ENCODE measurements at places on chromosomes 7 and 10.
A peak's percentile ranks its signal among the peaks of the same experiment; 100 is the strongest.

- DNase-seq: no peak
These were observed at the start of gene KIAA1217 for GRCh38 chr10:24208661-24209431. Gene KIAA1217, plus strand, starts transcription at chr10:24209138. Its CDS starts 56 bp downstream, at chr10:24209194.

DNA sequence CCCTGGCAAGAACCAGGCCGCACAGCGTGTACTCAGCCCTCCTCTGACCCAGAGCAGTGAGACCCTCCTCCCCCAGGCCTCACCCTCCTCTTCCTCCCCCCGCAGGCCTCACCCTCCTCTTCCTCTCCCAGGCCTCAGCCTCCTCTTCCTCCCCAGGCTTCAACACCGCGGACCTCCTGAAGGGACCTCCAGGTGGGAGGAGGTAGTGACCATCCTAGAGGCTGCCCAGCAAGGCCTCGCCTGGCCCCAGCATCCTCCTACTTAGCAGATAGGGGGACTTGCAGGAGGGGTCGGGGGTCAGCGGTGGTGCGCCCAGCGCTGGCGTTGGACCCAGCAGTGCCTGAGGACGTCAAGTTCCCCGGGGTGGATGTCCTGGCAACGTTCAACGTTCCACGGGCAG lies 270.8 kb downstream of the ELFN1 start:
- DNase-seq: no peak

DNA sequence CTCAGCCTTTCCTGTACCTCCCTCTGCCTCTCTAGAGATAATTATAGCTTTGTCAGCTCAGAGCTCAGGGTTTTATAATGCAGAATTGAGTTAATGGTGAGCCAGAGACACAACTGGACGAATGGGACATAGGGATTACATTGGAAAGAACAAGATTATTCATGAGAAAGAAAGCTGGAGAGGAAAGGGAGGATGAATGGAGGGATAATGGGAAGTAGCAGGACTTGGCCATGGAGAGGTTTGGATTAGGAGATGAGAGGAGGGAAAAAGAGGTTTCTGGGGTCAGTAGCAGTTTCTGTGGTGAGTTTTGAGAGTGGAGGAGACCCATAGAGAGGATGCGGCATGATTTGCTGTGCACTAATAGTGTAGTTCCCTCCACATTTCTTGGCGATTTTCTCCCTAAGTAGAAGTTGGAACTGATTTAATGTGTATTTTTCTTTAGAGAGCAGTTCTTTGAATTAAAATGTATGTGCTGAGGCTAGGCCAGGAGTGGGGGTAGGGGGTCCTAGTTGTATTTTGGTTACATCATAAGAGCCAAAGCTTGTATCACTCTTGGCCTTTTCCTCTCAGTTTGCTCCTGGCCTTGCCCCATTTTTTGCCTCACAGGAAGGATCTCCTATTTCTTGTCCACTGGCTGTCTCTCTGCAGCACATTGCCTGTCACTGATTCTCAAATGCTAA lies 107.4 kb downstream of the MKX start:
- DNase-seq: no peak

- no peak for DNase-seq
These were observed 92.6 kb upstream of the KIF5B start for GRCh38 chr10:32148864-32149251.

DNA sequence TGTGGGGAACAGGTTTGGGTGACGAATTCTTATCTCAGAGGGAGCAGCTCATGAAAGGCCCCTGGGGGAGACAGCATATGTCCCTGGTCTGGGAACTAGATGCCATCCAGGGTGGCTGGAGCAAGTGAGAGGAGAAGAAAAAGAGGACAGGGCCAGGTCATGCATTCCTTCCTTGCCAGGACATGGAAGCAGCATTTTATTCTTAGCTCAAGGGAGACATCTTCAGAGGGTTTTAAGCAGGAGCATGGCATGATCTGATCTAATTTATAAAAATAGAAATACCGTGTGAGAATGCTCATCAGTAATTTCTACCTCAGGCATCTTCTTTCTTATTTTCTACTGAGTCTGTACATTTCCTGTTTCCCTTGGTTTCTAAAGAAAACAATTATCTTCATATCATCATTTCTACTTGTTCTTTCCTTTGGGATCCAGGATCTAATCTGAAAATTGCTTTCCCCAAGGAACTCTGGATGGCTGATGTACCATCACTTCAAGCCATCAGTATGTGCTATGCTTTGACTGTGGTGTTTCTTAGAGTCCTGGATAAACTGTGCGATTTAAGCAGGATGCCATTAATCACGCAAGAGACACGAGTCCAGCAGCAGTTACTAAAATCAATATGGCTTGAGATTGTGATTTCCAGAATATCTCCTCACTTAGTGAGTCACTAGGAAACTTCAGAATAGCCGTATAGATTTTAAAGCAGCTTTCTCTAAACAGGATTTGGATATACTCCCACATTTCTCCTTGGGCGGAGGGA lies 386.2 kb downstream of the GALNT17 start:
- no peak for DNase-seq

DNA sequence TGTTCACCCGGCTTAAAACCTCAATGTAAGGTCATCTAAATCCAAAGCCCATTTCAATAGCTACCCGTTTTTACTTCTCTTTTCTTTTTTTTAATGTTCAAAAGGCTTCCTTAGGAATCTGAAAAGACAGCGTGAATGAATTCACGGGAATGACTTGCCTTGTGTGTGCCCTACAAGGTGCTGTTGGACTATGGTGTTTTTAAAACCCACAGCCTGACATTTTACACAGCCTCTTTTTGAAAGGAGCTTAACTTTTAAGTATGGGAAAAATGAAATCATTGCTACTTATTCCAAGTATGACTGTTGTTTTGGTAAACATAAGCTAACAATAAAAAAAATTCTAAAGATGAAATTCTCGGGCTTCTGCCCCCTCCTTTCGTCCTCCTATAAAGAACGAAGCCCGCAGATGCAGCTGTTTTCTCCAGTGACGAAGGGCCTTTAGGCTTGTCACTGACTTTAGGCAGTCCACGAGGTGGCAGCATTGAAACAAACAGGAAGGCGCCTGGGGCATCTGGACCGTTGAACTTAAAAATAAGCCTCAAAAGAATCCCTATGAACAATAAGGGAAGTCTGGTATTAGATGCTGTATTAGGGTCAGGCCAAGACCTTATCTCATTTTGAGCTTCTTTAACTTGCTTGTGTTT lies 141.3 kb downstream of the NRP1 start:
- DNase-seq: peak; percentile 12

DNA sequence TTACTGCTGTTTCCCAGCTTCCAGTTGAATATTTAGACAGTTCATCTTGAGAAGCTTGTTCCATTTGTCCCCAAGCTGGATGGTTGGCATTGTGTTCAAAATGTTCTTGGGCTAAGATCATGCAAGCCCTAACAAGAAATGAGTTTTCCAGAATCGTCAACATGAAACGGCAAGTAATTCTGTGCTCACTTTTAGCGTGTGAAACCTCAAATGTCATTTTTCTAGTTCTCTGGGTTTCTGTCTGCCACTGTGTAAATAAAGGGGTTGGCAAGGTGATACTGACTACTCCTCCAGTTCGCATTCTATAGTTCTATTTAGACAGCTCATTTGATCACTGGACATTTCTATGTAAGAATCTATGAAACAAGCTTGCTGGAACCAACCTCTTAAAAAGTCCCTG lies 194.0 kb downstream of the AHR start:
- DNase-seq: no peak

- no peak for DNase-seq
These were observed 496.7 kb downstream of the TYW1 start for GRCh38 chr7:67493366-67493765.

GRCh38 chr10:75137533-75138438 lies 26.3 kb downstream of the SAMD8 start:
- no peak for DNase-seq

DNA sequence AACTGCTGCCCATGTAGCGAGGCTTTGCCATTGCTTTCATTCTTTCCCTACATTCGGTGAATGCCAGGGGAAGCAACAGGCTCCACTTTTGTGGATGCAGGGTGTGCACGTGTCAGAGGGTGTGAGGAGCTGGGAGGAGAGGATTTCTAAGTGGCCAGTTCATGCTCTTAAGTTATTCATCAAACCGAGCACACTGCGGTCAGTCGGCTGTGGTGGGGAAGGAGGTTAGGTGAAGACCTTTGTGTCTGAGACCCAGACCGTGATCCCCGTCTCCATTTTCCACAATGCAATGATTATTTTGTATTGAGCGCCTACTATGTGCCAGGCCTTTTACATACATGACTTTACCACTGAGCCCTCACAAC lies 438.6 kb upstream of the GALNT17 start:
- no peak for DNase-seq

DNA sequence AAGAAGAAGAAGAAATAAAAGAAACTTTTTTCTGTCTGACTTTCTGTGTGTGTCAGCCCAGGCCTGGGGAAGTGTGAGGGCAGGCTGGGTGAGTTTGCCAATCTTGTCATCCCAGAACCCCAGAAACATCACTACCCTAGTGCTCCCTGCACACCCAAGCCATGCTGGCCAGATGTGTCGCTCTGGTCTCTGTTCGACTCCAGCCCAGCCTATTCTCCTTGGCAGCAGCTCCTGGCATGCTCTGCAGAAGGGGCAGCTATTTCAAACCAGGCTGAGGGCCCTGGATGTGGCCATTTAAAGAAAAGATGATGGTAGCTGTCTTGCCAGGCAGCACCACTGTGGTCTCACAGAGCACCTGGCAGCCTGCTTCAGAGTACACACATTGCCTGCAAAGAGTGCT lies 334.1 kb downstream of the RPS24 start:
- no peak for DNase-seq

DNA sequence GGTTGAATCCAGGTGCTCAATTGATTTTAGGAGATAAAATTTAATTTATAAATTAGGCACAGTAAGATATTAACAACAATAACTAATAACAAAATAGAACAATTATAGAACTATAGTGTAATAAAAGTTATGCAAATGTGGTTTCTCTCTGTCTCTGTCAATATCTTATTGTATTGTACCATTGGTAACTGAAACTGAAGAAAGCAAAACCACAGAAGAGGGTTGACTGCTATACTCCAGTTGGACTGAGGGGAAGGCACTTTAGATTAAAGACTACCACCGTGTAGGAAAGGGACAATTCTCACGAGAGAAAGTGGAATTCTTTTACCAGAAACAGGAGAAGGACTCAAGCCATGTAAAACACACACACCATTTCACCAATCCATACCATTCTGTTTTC lies 967.1 kb downstream of the PCDH15 start:
- no peak for DNase-seq

DNA sequence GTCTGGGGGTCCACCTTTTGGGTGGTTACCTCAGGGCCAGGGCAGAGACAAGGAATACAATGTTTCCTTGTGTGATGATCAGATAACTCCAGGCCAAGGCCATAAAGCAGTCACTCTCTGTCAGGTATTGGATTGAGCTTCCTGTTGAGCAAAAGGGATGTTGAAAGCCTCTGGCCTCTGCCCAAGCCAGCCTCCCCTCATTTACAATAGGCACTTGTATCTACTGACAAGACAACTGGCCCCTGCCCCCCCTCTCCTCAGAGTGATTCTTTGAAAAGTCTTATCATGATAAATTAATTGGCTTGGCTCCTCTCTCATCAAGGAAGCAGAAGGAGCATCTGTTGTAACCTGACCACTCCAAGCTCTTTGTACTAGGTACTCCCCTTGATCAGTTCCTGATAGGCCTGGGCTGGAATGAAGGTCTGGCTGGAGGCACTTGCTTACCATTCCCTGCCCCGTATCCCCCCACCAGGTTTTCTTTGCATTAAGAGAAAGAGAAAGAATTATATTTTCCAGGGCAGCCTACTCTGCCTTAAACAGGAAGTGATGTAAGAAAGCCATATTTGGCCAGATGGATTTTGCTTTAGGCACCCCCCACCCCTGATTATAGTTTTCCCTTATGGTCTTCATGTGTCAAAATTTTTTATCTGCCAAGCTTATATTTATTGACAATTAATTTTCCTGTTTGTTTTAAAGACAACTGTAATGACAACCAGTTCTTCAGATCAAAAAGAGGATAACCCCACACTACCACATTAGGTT lies 42.1 kb upstream of the HPS1 start:
- no peak for DNase-seq

GRCh38 chr10:125025341-125025740 lies 83.4 kb downstream of the ZRANB1 start:
- DNase-seq: no peak

DNA sequence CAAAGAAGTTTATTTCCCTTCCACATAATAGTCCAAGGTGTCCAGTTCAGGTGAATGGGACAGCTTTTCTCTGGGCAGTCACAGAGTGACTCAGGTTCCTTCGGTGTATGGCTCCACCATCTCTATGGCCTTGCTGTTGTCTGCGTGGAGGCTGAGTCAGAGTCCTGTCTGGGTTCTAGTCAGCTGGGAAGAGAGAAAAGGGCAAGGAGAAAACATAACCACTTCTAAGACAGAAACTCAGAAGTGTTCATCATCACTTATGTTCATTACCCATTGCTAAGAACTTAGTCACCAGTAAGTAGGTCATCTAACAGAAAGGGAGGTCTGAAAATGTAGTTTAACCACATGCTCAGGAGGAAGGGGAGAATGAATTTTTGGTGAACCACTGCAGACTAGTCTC lies 32.4 kb upstream of the CCDC7 start:
- DNase-seq: peak; percentile 27

- peak; percentile 51 for DNase-seq
These were observed 60.4 kb downstream of the NEURL1 start for GRCh38 chr10:103553743-103554487.

- no peak for DNase-seq
These were observed 38.8 kb upstream of the NEBL start for GRCh38 chr10:20935931-20936330.

DNA sequence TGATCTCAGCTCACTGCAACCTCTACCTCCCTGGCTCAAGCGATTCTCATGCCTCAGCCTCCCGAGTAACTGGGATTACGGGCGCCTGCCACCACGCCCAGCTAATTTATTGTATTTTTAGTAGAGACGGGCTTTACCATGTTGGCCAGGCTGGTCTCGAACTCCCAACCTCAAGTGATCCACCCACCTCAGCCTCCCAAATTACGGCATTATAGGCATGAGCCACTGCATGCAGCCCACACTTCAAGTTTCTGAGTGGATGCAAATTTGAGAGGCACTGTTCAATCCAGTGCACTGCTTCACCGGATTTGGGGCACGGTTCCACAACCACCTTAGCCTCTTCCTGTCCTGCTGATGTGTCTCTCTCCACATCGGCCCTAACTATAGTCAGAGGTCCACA lies 16.5 kb downstream of the CNPY1 start:
- DNase-seq: no peak

GRCh38 chr10:86580521-86580891 lies 58.9 kb upstream of the WAPL start:
- no peak for DNase-seq

DNA sequence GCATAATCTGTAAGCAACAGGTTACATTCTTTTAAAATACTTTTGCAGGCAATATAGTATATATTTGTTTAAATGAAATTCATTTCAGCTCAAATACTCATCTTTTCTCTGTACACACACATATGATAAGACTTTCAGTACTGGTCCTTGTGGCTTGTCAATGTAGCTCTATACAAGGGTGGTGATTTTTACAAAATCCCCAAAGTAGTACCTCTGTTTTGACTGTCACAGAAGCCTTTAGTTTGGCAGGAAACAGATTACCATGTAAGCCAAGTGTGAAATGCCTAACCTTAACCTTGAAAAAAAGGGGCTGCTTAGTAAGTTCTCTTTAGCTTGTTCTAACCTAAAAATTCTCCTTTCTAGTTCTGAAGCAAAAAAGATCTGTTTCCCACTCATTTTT lies 87.9 kb downstream of the KCND2 start:
- DNase-seq: no peak
